ENCODE measurements at places on chromosomes 7 and 10. TPM values are rescaled to one million over a fixed set of nuclear protein-coding genes. Genes with fewer than 3 reads are reported as not detected.

VPS37D gene
- total RNA-seq, result 6.0 TPM

PLXNA4 gene
- total RNA-seq, result 1.0 TPM

STEAP2 gene
- total RNA-seq, result 8.8 TPM

KAZALD1 gene
- 22.0 TPM for total RNA-seq

MAD1L1 gene
- 44.7 TPM for total RNA-seq

MTPN gene
- total RNA-seq, result 70.4 TPM

CRYGN gene
- total RNA-seq, result 1.2 TPM

NEUROG3 gene
- total RNA-seq, result 0.14 TPM
